Stimulated activated naive CD4-positive, alpha-beta T cell (primary cell): ENCODE measurements at places on chromosomes 2 and 18.

DNA sequence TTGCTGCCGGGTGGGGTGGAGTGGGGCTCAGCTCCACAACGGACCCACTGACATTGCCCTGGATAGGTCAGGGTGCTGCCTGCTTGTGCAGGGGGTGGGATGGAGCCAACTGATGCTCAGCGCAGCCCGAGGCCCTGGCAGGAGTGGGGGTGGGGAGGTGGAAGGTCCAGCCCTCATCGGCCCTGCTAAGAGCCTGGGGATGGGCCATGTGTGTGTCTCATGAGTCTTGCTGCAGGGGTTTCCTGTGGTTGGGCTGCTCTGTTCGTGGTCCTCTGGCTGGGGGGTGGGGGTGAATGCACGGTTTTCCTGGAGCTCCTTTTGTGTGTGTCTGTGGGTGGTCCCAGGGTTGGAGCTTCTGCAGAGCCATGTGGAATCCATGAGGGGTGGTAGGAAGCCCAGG lies 39.4 kb upstream of the GALR1 start:
- DNase-seq: no peak

- no peak for DNase-seq
These were observed 335.5 kb downstream of the CLIP4 start for GRCh38 chr2:29450596-29451222.

DNA sequence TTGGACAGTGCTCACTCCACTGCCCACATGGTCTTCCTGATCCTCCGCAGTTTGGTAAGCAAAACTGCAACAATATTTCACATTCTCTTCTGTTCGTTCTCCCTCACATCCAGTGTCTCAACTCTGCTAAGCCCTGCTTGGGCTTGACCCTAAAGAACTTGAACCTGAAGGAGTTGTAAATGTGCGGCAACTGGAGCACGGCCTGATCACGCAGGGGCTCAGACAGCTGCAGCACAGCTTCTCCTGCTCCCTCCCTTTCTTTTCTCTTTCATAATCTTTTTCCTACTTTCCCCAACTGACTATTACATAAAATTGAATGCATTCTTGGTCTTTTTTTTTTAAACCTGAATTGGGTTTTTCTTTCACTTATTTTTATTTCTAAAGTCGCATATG lies 10.2 kb downstream of the CYRIA start:
- DNase-seq: no peak

GRCh38 chr2:229873123-229873581 lies 48.7 kb downstream of the TRIP12 start:
- DNase-seq: no peak

DNA sequence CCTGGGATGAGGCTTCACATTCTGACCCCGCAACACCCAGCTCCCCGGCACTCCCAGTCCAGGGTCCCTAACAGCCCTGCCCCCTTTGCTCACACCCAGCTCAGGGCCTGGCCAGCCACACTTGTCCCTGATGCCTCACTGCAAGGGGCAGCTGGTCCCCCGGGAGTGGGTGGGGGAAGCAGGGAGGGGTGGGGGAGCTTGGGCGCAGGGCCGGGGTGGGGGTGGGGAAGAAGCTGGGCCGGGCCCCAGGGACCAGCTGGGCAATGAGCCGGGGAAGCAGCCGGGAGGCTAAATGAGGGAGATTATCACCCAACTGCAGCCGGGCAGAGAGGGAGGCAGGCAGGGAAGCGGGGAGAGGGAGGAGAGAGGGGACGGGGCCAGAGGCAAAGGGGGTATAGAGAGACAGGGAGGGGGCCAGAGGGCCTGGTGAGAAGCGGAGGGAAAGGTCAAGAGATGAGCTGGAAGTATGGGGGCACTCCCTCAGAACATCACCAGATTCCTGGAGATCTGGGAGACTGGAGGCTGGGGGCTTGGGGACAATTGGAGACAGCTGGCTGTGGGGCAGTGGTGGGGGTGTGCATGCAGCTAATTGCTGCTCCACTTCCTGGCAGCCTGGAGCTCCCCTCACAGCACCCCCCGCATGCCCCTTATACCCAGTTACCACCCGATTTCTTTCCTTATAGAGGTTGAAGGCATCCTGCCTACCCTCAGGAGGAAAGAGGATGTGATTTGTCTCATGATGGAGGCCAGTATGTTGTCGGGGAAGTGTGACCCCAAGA lies 2.5 kb upstream of the ASIC4 start:
- DNase-seq: no peak

GRCh38 chr18:79583426-79583825 lies 96.2 kb upstream of the CTDP1 start:
- DNase-seq: no peak

- no peak for DNase-seq
These were observed 140.2 kb upstream of the COPS8 start for GRCh38 chr2:236945431-236946016.

- no peak for DNase-seq
These were observed 74.3 kb upstream of the MMADHC start for GRCh38 chr2:149661844-149662243.

DNA sequence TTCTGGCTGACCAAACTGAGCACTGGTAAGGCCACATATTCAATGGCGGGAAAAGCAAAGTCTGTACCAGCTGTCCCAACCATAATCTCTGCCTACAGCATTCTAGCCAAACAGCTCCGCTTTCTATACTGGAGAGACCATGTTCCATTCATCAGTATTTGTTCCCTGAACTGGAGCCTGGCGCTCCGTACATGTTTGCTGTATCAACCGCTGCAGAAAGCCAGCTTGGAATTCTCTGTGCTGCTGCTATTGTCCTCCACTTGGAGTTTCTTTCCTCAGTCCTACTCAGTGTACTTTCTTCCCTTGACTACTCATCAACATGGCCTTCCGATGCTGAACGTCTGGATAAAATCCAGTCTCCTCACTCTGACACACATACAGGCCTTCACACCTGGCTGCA lies 1.9 kb downstream of the COA5 start:
- DNase-seq: no peak

DNA sequence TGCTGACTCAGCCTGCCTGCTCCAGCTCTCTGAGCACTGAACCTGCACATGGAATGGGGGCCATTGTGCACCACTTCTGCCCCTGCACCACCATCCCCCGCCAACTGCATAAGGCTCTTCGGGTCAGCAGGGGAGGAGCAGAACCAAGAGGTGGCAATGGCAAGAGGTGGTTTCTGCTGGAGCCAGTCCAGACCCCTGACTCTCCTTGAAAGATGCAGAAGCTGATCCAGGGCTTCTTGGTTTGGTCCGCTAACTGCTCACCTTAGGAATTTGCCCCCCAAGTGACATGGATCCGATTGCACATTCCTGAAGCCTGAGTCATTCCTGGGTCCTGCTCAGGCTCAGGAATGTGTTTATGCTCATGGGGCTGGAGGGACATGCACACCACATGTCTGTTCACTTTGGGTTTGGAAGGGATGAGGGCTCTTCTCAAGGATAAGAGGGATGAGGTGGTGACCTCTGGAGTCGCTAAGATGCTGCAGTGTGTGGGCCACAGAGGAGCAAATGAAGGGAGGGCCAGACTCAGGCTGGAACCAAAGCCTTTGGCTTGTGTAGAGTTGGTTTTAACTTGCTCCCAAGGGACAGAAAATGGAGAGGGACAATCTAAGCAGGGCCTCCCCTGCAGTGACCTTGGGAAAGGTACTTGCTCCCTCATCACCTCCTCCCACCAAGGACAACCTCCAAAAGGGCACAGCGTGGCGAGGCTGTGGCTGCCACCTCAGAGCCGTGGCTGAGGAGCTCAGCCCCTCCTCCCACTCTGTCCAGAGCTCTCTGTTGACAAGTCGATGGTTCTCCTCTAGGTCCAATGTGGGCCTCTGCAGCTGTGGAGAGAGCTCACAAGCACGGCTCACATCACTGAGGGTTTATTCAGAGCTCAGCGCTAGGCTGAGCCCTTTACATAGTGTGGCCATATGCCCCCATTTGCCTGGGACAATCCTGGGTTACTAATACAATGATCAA lies 66.2 kb downstream of the HS1BP3 start:
- no peak for DNase-seq

DNA sequence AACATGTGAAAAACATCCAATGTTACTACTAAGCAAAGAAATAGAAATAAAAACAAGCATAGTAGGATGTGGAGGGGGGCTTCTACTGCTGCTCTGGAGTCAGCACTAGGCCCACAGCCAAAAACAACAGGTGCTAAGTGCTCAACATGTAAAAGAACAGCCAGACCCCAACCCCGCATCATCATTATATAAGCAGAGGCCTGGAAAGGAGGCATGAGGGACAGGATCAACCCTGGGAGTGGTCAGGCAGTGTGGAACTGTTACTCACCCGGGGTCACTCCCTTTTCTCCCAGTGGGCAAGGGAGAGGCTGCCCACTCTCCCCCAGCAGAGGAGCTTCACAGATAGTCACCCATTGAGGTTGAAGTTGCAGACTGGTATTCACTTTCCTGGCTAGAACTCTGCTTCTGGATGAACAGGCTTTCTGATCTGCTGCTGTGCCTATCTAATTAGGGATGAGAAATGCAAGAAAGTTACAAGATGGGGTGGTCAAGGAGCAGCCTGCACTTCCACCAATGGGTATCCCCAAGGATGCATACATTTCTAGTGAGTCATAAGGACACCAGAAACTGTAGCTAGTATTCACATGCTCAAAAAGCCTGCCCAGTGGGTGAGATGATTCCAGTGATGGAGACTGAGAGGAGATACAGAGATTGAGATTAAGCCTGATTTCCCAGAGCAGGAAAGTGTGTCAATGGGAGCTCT lies 480.1 kb upstream of the TCF4 start:
- DNase-seq: no peak

GRCh38 chr18:26556573-26556972 lies 8.2 kb upstream of the KCTD1 start:
- DNase-seq: no peak

DNA sequence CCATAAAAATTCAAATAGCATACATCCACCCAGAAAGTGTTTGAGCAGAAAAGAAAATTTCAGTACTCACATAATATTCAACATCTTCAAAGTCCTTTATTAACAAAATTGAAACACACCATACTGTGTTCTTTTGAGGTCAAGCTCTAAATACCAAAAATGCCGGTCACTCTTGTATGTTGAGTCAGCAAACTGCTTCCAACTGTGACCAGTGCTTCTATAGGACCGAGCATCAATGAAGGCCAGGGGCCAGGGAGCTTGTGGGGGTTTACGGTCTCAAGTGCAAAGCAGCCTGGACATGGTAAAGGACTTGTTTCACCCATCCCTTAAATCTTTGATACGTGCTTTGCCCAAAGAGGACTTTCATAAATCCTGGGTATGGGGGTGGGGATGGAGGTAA lies 112.7 kb upstream of the REV1 start:
- DNase-seq: no peak

GRCh38 chr2:1754046-1754445 lies 9.7 kb upstream of the PXDN start:
- DNase-seq: no peak

DNA sequence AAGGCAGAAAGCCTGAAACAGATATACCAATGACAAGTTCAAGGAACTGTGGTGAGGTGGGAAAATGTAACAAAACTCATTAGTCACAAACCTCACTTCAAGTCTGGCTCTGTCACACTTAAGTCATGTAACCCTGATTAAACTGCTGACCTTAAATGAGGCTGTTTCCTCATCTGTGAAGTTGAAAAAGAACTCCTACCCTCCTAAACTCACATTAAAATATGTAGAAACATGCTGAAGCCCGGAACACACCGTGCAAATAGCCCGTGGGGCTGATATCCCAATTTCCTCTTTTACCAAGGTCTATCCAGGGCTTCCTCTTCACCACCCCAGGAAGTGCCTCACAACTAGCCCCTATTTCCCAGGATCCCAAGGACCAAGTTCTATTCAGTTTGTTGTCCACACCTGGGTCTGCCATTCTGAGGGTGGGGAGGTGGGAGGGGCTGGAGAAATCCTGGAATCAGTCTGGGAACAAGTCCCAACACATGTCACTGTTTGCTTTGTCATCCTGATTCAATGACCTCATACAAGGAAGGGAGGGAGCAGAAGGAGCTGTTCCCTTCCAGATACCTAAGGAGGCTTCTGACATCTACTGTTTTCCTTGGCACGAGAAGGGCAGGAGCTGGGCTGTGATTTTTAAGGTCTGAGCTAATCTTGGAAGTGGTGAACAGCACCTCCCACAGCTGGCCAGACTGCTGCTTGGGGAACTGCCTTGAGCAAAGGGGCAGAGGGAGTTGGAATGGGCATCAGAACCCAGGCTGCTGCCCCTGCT lies 42.3 kb downstream of the SLC4A1AP start:
- DNase-seq: no peak

DNA sequence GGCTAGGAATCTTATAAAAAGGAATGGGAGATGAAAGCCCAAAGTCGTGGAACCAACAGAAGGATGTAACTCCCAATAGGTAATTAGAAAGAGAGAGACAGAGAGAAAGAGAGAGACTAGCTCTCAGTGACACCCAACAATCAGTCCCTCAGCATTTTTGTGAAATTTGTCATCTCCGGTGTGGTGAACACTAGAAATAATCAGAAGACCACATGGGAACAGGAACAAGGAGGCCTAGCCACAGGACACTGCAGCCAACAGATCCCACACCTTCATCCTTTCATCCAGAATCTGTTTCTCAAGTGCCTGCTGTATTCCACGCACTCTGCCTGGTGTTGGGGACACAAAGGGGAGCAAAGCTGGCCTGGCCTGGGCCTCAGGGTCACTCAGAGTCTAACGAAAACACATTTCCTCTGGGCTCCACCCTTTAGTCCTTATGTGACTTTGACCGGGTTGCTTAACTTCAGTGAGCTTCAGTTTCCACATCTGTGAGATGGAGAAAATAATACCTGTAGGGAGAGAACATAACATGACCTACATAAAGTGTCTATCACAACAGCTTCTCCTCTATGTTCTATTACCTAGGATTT lies 53.1 kb downstream of the EHD3 start:
- DNase-seq: no peak

DNA sequence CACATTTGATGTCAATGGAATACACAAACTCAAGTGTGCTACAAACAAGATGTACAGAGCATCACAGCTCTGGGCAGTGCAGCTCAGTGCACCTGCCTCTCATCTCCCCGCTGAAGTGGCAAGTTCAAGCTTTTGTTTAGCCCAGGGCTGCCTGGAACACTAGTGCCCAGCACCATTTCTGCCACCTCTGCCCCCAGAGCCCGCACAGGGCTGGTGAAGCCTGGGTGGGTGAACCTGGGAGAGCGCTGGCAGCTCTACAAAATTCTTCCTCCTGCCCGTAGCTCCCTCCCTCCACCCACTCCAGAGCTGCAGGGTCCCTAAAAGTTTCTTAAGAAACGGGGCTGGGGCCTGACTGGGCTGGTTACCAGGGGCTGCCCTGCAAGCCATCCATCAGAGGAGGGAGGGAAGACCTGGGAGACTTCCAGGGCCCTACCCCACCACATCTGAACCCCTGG lies 1.5 kb downstream of the HES6 start:
- DNase-seq: no peak
